HAP-1 (cell line): ENCODE measurements at places on chromosomes 5 and 9.

DNA sequence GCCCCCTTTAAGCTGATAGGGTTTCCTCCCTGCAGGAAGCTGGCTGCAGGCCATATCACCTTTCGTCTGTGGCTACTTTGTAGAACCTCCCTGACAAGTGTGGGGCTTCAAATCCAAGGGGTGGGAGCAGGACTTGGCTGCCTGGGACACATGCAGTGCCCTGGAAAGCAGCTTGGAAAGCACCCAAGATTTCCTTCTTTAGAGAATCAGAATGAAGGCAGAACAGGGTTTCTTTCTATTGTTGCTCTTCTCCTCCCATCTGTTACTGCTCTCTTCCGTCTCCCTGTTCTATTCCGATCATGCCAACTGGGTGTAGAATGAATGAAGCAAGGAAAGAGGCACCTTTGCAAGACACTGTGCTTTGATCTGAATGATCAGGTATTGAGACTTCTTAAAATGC, 282.2 kb downstream of the MED10 start:
- DNase-seq = no peak

- no peak for DNase-seq
Measured at GRCh38 chr5:172266071-172266675, 17.4 kb downstream of the UBTD2 start.

DNA sequence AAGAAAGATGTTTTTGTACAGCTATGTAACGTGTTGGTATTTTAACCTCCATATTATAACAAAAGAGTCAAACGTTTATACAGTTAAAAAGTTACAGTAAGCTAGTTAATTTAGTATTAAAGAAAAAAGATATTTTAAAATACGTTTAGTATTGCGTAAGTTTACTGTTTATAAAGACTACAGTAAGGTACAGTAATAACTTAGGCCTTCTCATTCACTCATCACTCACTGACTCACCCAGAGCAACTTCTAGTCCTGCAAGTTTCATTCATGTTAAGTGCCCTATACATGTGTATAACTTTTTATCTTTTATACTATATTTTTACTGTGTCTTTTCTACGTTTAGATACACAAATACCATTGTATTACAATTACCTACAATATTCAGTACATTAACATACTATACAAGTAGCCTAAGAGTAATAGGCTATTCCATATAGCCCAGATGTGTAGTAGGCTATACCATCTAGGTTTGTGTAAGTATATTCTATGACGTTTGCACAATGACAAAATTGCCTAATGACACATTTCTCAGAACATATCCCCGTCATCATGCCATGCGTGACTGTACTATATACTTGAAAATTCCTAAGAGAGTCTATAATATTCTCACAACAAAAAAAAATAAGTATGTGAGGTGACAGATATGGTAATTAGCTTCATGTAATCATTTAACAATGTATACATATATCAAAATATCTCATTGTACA, 33.8 kb downstream of the ERP44 start:
- DNase-seq = no peak

DNA sequence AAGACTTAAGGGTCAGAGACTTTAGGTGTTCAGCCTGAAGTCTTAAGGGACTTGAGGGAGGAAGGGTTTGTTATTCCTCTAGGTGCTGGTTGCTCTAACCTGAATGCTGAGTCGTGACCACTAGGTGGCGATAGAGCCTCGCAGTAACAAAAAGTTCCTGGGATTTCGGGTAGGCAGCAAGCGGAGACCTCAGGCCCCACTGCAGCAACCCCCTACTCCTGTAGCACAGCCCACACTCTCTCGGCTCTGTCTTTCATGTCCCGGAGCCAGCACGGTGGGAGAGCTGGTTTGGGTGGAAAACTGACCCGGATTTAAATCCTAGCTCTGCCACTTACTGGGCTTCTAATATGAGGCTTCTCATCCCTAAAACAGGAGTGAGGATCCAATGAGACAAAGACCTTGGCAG, 100.3 kb upstream of the PANK3 start:
- peak; percentile 85 for DNase-seq

GRCh38 chr9:133199648-133200321, 9.3 kb downstream of the OBP2B start:
- DNase-seq = no peak

- peak; percentile 62 for DNase-seq
Measured at GRCh38 chr5:44952376-44952775, 143.6 kb downstream of the MRPS30 start.

GRCh38 chr5:179254638-179255271, 90.5 kb downstream of the ADAMTS2 start:
- no peak for DNase-seq

DNA sequence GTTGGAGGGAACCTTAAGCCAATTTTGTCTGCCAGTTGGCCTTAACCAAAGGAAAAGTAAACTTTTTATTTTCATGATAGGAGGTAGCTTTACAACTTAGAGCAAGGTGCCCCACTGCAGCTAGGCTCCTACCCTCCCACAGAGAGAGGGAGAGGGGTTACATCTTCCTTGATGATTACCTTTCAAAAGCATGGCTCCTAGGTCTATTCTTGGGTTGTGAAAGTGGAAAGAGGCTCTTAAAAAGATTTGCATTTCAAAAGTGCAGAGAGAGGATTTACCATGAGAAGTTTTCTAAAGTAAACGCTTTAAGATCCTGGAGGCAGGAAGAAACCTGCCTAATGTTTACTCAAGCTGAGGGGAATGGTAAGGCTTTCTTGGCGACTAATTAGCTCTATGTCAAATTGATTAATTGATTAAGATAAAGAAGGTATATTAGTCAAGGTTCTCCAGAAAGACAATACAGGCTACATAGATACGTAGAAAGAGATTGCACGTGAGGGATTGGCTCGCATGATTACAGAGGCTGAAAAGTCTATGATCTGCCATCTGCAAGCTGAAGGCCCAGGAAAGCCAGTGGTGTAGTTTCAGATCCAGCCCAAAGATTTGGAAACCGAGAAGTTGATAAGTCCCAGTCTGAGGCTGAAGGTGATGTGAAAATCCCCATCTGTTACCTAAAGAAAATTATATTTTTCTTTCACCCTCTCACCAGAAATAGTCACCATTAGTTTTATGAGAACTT, 333.8 kb upstream of the CTNND2 start:
- no peak for DNase-seq

DNA sequence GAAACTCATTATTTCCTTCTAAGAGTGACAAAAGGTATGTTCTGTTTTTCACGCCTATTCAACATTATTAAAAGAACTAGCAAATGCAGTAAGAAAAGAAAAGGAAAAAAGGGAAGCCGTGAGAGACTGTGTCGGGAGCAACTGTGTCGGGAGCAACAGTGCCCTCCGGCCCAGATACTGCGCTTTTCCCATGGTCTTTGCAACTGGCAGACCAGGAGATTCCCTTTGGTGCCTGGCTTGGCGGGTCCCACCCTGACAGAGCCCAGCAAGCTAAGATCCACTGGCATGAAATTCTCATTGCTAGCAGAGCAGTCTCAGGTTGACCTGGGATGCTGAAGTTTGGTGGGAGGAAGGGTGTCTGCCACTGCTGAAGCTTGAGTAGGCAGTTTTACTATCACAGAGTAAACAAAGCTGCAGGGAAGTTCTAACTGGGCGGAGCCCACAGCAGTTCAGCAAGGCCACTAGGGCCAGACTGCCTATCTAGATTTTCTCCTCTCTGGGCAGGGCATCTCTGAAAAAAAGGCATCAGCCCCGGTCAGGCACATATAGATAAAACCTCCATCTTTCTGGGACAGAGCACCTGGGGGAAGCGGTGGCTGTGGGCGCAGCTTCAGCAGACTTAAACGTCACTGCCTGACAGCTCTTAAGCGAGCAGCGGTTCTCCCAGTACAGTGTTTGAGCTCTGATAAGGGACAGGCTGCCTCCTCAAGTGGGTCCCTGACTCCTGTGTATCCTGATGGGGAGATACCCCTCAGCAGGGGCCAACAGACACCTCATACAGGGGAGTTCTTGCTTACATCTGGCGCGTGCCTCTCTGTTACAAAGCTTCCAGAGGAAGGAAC, 1237.4 kb upstream of the CDH18 start:
- no peak for DNase-seq

GRCh38 chr5:172486912-172487311, 32.6 kb upstream of the SH3PXD2B start:
- DNase-seq = no peak

- DNase-seq = no peak
Measured at GRCh38 chr5:52783226-52783959, 4.3 kb upstream of the ITGA1 start.

DNA sequence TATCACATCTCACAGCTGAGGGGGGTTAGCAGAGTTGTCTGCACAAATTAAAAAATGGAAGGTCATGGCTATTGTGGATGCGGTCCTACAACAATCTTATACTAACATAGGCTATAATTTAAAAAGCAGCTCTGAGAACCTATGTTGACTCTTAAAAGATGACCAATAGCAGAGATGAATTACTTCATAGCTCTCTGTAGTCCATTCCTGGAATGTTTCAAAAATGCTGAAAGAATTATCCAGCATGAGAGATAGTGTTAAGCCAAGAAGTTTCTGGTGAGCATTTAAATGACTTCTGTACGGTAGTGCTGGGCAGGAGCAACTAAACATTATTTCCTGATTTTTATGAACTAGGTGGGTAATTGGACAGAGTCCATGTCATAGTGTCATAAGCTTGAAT, 218.2 kb upstream of the NUDT12 start:
- DNase-seq = no peak

DNA sequence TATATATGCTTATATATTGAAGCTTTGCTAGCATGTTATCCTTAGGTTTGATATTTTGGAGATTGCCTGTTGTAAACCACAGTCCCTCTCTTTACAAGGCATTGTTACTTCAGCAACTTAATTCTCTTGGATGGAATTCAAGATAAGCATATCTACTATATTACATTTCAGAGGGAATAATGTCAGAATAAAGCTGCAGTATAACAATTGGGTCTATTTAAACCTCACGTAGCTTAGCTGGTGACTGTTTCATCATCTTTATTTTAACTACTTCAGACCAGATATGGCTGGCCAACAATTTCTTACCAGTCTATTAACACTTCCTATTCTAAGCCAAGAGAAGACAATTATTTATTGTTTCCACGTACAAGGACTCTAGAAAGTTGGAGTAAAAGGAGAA, 27.1 kb downstream of the ZCCHC10 start:
- no peak for DNase-seq

- peak; percentile 75 for DNase-seq
Measured at GRCh38 chr9:108272349-108272899, 583.4 kb downstream of the ACTL7B start.

GRCh38 chr5:176809544-176810080, 747 bp upstream of the UNC5A start:
- no peak for DNase-seq

GRCh38 chr5:88470745-88471144, 202.1 kb upstream of the TMEM161B start:
- no peak for DNase-seq

DNA sequence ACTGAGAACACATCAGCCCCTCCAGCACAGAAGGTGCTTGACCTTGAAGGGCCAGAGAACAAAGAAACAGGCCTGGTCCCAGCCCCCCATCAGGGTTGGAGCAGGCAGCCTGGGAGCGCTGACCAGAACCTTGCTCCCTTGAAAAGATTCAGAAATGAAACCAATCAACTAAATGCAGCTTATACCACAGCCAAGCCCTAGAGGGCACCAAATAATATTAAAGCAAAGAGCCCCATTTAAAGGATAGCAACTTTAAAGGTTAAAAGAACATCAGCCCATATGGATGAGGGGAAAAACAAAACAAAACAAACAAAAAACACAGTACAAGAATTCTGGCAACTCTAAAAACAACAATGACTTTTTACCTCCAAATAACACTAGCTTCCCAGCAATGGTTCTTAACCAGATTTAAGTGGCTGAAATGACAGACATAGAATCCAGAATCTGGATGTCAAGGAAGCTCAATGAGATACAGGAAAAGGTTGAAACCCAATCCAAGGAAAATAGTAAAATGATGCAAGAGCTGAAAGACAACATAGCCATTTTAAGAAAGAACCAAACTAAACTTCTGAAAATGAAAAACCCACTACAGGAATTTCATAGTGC, 471.9 kb downstream of the MTRR start:
- no peak for DNase-seq

DNA sequence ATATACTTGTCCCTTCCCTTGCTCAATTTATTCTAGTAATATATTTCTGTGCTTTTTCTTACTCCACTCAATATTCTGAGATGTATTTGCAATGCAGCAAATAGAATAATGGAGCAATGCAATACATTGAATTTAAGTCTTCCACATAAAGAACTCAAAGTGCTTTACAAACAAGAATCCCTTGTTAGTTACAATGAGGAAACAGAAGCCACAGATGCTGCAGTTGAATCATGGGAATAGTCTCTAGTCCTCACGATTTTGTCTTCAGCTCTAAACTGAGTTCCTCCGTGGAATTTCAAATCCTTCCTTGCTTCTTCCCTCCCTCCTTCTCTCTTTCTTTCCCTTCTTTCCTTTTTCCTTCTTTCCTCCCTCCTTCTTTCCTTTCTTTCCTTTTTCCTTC, 12.5 kb upstream of the TAS2R1 start:
- no peak for DNase-seq

GRCh38 chr5:96733771-96734500, 71.8 kb downstream of the CAST start:
- DNase-seq = no peak

GRCh38 chr5:34621277-34622097, 34.6 kb upstream of the RAI14 start:
- no peak for DNase-seq

DNA sequence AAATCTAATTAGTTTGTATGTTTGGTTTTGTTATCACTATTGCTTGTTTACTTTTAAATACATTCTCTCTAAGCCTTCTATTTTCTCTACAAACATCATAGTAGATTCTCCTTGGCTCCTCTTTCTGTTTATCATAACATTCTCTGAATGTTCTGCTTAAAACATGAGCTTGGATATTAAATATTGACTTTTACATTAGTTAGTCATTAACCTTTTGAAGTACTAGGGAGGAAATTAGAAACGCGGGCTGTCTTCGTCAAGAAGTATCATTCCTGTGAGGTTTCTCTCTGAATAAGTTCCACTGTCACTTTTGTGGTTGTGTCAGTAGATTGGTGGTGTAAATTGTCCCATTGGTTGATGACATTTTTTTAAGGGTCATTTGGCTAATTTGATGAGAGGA, 821.5 kb downstream of the EFNA5 start:
- no peak for DNase-seq

DNA sequence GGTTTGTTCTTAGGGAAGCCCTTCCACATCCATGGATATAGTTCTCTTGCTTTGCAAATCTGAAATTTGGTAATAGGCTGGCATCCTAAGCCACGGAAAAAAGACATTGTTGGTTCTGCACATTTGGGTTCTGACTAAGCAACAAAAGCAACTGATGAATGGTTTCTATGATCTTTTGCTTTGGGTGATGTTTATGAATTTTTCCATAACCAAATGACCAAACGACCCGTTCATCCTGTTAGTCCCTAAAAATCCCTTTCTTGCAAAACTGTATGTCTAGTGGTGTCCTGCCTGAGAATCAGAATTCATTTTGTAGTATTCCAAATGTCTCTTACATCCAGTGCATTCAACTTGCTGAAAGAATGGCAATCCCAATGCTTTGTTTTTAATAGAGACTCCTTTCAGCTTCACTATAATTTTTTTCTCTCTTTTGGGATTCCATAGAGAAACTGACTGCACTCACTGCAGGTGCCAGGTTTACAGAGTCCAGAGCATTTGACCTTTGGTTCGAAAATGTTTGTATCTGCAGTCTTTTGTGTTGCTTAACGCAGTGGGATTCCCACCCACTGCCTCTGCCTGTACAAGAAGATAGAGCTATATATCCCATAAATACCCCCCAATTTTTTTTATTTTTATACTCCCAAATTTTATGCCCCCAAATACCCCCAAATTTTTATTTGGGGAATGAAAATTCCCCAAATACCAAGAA, 4.7 kb downstream of the SPTAN1 start:
- no peak for DNase-seq

GRCh38 chr5:66850354-66851075, 254.3 kb downstream of the MAST4 start:
- DNase-seq = no peak
